ENCODE measurements at places on chromosomes 1 and 21. TPM values are rescaled to one million over a fixed set of nuclear protein-coding genes. Genes with fewer than 3 reads are reported as not detected.

Gene PLPP3
- 28.1 TPM for total RNA-seq

Gene WNT3A
- total RNA-seq: not detected

Gene BATF3
- total RNA-seq: 5.7 TPM

Gene OR4F29
- not detected for total RNA-seq

Gene SYDE2
- total RNA-seq: 6.9 TPM

Gene LHX8
- 2.4 TPM for total RNA-seq

Gene NR1I3
- total RNA-seq: not detected

Gene RNF19B
- 37.1 TPM for total RNA-seq

Gene LRRC53
- total RNA-seq: under 0.01 TPM

Gene CRYAA
- not detected for total RNA-seq

Gene NUAK2
- 0.41 TPM for total RNA-seq

DNA sequence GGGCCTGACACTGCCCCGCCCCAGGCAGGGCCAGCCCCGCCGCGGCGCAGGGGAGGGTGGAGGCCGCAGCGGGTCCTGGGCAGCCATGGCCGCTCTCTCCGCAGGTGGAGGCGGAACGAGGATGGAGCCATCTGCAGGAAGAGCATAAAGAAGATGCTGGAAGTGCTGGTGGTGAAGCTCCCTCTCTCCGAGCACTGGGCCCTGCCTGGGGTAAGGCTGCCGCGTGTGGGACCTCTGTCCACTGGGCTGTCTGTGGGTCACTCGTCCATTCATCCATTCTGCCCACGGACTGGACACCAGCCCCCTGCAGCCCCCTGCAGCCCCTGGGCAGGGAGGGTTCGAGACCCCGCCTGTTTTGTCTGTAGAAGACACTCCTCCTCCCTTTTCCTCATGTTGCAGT lies 18.4 kb upstream of the LRRC3 start:
- DNase-seq: no peak

GRCh38 chr21:44709426-44710293 lies 1.7 kb downstream of the TSPEAR start:
- DNase-seq: no peak

- DNase-seq: no peak
Observed at GRCh38 chr1:168391851-168392681, 111.4 kb downstream of the TBX19 start.

DNA sequence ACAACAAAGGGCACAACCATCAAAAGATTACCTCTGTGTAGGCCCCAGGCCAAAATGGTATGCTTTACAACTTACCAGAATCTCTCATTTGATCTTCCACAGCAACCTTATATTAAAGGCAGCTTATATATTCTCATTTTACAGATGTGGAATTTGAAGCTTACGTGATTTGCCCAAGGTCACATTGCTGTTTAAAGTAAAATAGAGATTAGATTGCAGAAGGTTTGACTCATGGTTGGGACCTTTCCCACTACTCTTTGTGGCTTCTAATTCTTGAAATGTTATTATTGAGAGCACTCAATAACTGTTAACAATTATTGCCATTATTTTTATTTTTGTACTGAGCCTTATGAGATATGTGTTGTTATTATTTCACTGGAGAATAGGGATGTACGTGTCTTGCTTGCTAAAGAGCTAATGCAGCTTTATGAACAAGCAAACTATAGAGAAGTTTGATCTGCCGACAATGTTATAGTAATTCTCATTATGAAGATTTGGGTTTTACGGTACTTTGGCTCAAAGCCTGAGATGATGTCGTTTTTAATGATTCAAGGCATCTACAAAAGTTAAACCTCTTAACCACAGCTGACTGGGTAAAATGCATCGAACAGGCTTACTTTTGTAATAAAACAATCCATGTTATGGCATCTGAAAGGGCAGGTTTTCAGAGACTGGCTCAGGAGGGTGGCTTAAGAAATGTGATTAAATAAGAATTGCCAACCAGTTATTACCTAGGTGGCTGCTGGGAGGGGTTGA lies 43.3 kb upstream of the TSNAX start:
- DNase-seq: no peak

DNA sequence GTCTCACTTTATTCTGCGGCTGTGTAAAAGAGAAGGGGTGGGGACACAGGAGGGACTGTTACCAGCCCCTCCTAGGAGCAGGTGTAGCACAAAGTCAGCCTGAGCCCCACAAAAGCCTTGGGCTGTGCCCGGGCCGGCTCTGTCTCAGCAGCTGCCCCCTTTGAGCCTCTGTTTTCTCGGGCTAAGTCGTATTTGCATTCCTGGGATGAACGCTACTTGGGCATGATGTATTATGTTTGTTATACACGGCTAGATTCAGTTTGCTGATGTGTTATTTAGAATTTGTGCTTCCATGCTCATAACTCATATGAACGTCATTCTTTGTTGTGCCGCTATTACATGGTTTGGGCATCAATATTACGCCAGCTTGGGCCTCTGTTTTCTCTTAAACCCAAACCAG lies 47.8 kb downstream of the KCNN3 start:
- no peak for DNase-seq

GRCh38 chr1:215475796-215476481 lies 91.2 kb upstream of the KCTD3 start:
- no peak for DNase-seq

GRCh38 chr1:236465959-236466303 lies 57.9 kb upstream of the LGALS8 start:
- DNase-seq: no peak

DNA sequence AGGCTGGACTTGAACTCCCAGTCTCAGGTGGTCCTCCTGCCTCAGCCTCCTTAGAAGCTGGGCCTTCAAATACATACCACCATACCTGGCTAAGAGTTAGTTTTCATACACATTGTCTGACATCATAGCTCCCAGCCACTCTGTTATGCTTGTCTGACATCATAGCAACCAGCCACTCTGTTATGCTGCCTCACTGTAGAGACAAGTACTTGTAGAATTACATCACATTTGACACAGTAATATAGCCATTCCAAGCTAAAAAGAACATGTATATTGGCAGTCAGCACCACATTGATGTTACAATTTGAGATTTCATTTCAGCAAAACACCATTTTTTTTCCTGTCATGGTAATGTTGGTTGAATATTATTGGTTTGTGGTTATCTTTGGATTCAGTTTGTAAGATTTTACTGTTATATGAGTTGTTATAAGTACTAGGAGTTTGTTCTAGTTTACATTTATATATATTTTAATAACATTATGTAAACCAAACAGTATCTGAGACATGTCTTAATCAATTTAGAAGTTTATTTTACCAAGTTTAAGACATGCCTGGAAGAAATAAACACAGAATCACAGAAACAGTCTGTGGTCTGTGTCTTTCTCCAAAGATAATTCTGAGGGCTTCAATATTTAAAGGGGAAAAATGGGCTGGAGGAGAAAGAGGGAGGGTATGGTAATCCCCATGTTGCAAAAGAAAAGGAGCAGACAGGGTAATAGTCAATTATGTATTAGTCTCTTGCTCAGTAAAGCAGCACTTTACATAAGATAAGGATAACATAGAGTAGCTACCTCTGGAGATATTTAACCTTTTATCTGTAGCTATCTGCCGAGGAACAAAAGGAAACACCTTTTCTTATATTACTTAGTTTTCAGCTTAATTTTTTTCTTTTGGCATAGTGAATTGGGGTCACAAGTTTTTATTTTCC lies 43.0 kb downstream of the XPR1 start:
- no peak for DNase-seq

DNA sequence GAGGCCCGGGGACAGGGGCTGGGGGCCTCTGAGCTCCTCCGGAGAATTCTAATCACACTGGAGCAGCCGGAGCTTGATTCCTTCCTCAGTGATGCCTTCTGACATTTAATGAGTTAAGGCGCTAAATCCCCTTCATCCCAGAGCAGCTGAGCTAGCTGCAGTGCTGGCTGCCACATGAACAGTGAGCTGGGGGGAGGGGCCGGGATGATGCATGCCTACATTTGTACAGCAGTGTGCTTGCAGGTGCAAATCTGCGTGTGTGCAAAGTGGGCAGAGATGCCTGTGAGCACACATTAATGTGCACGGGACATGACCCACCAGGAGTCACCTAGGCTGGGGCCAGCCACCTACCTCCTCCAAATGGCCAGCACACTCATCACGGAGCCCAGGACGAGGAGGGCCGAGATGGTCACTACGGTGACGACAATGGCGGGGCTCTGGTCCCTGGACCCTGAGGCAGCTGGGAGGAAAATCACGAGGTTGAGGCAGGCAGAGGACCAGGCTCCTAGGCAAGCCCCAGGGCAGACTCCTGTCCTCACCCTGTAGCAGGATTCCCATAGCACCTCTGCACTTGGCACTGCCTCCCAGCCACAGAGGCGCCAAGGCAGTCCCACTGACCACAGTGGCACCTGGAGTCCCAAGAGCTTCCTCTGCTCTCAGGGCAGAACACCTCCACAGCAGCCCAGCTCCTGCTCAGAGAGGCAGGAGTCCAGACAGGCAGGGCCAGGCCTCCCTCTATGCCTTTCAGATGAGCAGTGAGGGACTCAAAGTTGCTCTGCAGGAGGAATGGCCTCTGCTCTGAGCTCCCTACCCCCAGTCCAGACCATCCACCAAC lies 34.7 kb downstream of the CDCA8 start:
- no peak for DNase-seq

DNA sequence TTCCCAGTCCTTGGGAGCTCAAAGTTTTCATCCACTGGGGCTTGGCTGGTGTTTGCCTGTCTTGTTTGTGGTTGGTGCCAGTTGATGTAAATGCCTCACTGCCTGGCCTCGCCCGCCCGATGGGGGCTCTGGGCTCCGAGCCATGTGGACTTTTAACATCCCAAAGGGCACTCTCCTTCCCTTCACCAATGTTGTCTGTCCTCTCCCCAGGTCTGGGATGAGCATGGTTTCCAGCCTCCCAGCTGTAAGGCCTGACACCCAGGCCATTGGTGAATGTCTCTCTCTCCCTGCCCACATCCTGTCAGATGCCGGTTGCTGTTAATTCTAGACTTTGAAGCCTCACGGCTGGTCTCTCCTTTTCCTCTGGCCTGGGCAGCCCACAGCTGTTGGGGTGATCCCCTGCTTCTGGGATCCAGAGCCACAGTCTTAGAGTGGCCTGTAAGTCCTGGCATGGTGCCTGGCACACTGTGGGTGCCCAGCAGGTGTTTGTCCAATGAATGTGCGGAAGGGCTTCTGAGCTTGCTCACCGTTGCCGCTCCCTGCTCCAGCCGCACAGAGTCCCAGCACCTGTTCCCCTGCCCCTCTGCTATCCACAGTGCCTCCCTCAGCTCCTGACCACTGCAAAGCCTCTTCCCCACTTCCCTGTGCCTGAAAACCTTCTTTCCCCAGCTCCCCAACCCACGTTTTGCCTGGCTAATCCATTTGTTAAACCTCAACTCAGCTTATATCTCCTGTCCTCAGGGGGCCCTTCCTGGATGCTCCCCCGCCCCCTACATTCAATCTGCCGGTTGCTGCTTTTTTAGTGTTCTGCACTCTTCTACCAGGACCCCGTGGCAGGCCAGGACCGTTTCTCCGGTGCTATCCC lies 3.3 kb upstream of the C1orf174 start:
- no peak for DNase-seq

- no peak for DNase-seq
Observed at GRCh38 chr1:189212606-189213005, 1265.1 kb downstream of the BRINP3 start.

DNA sequence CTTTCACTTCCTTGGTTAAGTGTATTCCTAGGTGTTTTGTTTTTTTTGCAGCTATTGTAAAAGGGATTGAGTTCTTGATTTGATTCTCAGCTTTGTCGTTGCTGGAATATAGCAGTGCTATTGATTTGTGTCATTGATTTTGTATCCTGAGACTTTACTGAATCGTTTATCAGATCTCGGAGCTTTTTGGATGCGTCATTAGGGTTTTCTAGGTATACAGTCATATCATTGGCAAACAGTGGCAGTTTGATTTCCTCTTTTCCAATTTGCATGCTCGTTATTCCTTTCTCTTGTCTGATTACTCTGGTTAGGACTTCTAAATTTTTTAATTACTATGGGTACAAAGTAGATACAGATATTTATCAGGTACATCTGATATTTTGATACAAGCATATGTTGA lies 75.4 kb downstream of the SLC35A3 start:
- DNase-seq: no peak

GRCh38 chr1:94303005-94303404 lies 65.6 kb upstream of the ARHGAP29 start:
- DNase-seq: no peak

- peak; percentile 6 for DNase-seq
Observed at GRCh38 chr1:88731475-88732269, 47.6 kb downstream of the PKN2 start.

GRCh38 chr1:77927414-77927813 lies 39.0 kb downstream of the NEXN start:
- DNase-seq: no peak

All from frontal cortex (tissue), 4 donors.